H9 (cell line): ENCODE measurements at places on chromosomes 1 and 21. TPM values are rescaled to one million over a fixed set of nuclear protein-coding genes. Genes with fewer than 3 reads are reported as not detected.

The DNM3 gene
- total RNA-seq, result 2.7 and 3.3 TPM in 2 replicates

The VASH2 gene
- 76.1 and 79.5 TPM in 2 replicates for total RNA-seq

DNA sequence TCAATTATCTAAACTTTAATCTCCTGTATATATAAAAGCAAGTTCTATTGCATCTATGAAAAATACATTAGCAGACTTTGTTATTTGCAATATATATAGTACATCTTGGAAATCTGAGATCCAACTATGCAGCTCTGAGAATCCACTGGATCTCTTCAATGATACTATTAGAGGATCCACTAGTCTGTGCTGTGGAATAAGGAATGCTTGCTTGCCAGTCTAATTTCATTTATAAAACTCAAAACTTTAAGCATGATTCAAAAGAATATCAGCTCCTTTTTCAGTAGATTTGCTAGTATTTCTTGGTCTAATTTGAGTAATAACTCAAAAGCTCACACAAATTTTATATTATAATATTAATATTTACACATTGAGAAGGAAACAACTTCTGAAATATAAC lies 115.1 kb downstream of the SPATA6 start:
- H3K27me3 ChIP-seq, result no peaks in the 10 kb centered on the region
- H3K4me1 ChIP-seq, result no peaks in the 10 kb centered on the region
- no peak for DNase-seq
- H3K36me3 ChIP-seq, result no peaks in the 10 kb centered on the region

- no peaks in the 10 kb centered on the region for H3K4me1 ChIP-seq
- no peak for DNase-seq
- no peak overlapping the region for H3K27ac ChIP-seq
Observed at GRCh38 chr1:184567009-184567408, 180.2 kb downstream of the C1orf21 start.

The HSD11B1 gene
- not detected in 2 replicates for total RNA-seq

DNA sequence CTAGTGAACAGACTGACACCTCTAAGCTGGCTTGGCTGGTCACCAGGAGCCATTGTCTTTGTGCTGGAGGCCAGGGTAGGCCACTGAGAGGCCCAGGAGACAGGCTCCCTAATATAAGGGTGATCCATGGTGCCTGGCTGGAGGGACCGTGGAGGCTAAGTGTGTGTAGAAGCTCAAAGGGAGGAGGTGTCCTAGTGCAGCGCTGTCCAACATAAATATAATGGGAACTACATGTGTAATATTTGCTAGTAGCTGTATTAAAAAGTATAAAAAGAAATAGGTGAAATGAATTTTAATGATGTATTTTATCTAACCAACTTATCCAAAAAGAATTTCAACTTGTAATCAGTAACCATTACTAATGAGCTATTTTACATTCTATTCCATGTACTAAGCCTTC lies 35.0 kb downstream of the SOX13 start:
- H3K27me3 ChIP-seq, result no peaks in the 10 kb centered on the region
- peaks cover 17% of the 10 kb centered on the region for H3K4me1 ChIP-seq
- no peak overlapping the region for H3K27ac ChIP-seq
- H3K36me3 ChIP-seq, result peaks cover 6% of the 10 kb centered on the region; the same call in 2 of the 3 replicates
- no peak for DNase-seq

The RNF11 gene
- 55.1 and 55.8 TPM in 2 replicates for total RNA-seq

- no peak overlapping the region for H3K27ac ChIP-seq
- no peak for DNase-seq
- H3K27me3 ChIP-seq, result no peaks in the 10 kb centered on the region
- no peak overlapping the region for H3K4me3 ChIP-seq
- H3K4me1 ChIP-seq, result 0 out of 2 replicates have a peak, but pooled peaks cover 3% of the 10 kb centered on the region
Observed at GRCh38 chr1:53642607-53643006, 96.4 kb downstream of the GLIS1 start.
